ENCODE measurements at places on chromosomes 2 and 18. TPM values are rescaled to one million over a fixed set of nuclear protein-coding genes. Genes with fewer than 3 reads are reported as not detected.

Gene TMEM178A
- total RNA-seq = 1.3 TPM

DNA sequence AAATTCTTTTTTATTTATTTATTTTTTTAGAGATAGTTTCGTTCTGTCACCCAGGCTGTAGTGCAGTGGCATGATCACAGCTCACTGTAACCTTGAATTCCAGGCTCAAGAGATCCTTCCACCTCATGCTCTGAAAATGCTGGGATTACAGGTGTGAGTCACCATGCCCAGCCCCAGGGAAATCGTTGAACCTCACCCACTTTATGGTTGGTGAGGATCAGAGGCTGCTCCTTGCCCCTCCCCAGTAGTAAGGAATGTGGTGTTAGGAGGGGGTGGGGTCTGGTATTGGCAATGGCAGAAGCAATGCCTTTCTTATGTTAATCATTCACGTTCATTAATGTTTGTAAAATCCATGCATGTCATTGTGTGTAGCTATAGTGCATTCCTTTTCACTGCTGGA, 161.9 kb downstream of the SUCLG1 start:
- DNase-seq = no peak

DNA sequence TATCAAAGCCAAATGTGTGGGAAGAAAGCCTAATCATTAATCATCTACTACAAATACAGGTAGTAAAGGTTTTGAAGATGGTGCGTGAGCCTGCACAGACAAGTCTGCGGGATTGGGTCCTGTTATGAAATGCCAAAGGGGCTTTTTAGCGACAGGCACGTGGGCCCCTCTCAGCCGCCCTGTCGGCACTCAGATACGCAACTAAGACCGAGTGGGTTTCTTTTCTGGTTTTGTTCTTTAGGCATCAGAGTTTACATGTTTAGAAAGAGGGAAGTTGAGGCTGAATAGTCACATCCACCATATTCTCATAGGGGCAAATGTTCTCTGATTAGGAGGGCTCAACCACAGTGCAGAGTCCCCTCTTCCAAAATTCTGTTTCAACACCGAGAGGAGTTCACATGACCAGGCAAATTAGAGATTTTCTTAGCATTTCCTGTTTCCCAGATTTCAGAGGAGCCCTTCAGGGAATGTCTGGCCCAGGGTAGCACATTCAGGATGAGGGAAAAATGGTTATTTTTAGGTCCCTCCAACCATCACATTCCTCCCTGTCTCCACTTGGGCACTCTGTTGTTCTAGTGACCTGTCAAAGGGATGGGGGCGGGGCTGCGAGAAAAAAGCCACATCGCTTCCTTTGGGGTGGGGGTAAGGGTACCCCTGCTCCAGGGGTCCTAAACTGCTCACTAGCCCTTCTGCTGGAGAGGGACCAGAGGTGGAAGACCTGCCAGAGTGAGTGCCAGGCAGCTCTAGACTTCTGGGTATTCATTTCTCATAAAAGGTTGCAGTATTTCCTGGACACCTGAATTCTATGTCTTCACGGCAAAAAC, 159.2 kb downstream of the BCL2 start:
- no peak for DNase-seq

- no peak for DNase-seq
Measured at GRCh38 chr2:156057647-156058046, 274.9 kb downstream of the NR4A2 start.

DNA sequence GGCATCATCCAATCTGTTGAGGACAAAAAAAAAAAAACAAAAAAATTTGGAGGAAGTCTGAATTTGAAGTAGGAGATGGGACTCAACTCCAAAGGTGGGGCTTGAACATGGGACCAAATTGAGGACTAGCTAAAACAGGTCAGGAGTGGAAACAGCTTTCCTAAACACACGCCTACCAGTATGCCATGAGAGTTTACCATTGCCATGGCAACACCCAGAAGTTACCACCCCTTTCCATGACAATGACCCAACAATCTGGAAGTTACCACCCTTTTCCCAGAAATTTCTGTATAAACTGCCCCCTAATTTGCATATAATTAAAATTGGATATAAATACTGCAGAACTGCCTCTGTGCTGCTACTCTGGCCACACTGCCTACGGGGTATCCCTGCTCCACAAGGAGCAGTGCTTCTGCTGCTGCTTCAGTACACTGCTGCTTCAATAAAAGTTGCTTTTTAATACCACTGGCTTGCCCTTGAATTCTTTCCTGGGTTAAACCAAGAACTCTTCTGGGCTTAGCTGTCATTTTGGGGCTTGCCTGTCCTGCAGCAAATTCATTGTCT, 73.3 kb upstream of the FSIP2 start:
- no peak for DNase-seq

DNA sequence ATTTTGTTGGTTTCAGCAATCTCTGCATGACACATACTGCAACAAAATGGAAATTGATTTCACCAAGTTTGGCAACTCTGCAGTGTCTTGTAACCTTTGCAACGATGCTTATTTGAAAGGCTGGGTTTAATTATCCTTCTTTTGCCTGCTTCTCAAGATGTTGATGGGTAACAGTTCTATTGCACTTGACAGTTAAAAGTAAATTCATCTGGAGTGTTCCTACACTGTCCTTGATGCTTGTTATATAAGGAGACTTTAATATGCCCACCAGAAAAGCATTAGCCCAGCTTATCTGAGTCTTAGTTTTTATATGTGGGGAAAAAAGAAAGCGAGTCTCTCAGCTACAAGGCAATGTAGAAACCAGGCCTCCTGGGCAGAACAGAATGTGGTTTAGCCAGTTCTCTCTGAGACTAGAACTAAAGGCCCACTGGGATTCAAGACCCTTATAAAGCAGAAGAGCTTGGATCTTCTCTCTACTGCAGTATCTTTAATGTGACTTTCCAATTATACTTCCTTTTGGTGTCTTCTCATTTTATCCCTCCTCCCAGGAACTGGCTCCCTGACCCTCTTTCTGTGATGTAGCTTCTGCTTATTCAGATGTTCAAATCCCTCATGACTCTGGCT, 106.8 kb upstream of the LYPD6 start:
- DNase-seq = no peak

- no peak for DNase-seq
Measured at GRCh38 chr2:97834610-97835009, 121.2 kb downstream of the ZAP70 start.

Measured in heart left ventricle (tissue), 16 donors.